CD8-positive, alpha-beta memory T cell (primary cell): ENCODE measurements at places on chromosomes 6 and 20. TPM values are rescaled to one million over a fixed set of nuclear protein-coding genes. Genes with fewer than 3 reads are reported as not detected.

Gene SOX12
- 4.7 TPM for total RNA-seq

Gene MC3R
- not detected for total RNA-seq

Gene HTR1E
- total RNA-seq = not detected

DNA sequence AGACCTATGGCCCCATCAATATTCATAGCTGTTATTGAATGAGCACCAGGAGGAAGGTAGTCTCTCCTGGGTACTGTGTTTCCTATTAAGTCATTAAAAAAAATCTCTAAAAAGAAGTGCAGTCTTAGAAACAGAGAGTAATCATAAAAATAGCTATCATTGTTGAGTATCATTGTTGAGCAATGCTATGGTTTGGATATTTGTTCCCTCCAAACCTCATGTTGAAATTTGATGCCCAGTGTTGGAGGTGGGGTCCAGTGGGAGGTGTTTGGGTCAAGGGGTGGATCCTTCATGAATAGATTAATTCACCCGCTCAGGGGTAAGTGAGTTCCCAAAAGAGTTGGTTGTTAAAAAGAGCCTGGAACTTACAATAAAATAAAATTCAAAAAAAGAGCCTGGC, 88.1 kb upstream of the IYD start:
- no peak overlapping the region for H3K4me3 ChIP-seq
- no peak overlapping the region for H3K27ac ChIP-seq
